Stomach (tissue), 19 donors: ENCODE measurements at places on chromosomes 7 and 10. TPM values are rescaled to one million over a fixed set of nuclear protein-coding genes. Genes with fewer than 3 reads are reported as not detected.

PIP gene
- not detected for total RNA-seq

AGK gene
- 13.9 TPM for total RNA-seq

NODAL gene
- not detected for total RNA-seq

EGFR gene
- total RNA-seq = 35.2 TPM

- H3K27ac ChIP-seq = peak overlapping the region; percentile 71
- no peaks in the 10 kb centered on the region for H3K36me3 ChIP-seq
- H3K4me3 ChIP-seq = no peak overlapping the region
- DNase-seq = peak; percentile 88
These were observed 53.9 kb downstream of the SYPL1 start for GRCh38 chr7:106057962-106058927.

DNA sequence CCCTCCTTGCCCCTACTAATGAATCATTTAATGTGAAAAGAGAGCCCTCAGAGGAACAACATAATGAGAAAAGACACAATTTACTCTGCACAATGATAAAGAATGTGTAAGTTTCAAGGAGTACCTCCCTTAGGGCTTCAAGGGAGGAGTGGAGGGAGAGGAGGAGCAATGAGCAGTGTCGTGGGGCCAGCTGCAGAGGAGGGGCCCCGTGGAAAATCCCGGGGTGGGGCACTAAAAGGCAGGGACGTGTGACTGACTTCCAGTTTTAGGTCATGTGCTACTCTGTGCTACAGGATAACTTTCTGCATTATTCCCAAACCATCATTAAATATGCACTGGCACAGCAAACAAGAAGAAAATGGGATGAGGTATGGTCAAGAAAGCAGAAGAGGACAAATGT is 108.1 kb downstream of the ANLN start:
- no peak overlapping the region for H3K27ac ChIP-seq
- DNase-seq = no peak

GRCh38 chr7:36736899-36737211 is 12.6 kb upstream of the AOAH start:
- no peak overlapping the region for H3K4me3 ChIP-seq
- H3K36me3 ChIP-seq = no peaks in the 10 kb centered on the region
- no peaks in the 10 kb centered on the region for H3K4me1 ChIP-seq

GIMAP6 gene
- total RNA-seq = 18.4 TPM

DNA sequence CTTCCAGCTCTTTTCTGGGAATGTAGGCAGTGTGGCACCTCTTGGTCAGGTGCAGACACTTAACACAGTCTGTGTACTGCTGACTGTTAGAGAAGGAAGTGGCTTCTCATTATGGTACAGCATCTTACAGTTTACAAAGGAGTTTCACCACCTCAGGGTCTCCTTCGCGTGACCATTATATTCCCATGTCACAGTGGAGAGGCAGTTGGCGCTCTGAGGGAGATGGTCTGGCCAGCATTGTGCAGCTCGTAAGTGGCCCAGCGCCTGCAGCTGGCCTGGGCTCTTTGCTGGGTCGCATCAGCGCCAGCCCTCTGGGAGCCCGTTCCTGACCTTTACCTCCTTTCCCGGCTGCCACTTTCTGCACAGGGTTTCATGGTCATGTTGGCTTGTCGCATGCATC is 15.4 kb downstream of the TSPAN15 start:
- no peaks in the 10 kb centered on the region for H3K27me3 ChIP-seq
- peak overlapping the region; percentile 78 for H3K27ac ChIP-seq
- DNase-seq = no peak

DNA sequence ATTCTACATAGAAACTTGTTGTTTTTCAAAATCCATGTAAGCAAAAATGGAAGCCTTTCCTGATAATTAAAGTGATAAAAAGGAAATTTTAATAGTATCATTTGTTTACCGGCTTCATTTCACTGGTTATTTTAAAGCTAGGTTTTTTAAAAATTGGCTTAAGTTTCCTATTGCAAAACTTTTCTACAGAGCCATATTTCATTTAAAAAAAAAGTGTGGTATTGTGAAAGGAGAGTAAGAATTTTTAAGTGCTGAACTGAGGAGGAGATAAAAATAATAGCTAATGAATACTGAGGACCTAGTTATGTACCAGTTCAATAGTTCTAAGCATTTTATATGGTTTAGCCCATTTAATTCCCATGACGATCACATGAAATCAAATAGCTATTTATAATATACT is 172.2 kb upstream of the COL1A2 start:
- no peaks in the 10 kb centered on the region for H3K4me1 ChIP-seq
- H3K4me3 ChIP-seq = no peak overlapping the region
- no peaks in the 10 kb centered on the region for H3K27me3 ChIP-seq
- DNase-seq = no peak
- no peaks in the 10 kb centered on the region for H3K36me3 ChIP-seq
- no peak overlapping the region for H3K27ac ChIP-seq

ACBD7 gene
- total RNA-seq = not detected

ARMC3 gene
- total RNA-seq = not detected

- no peak for DNase-seq
- H3K27me3 ChIP-seq = peaks cover under 1% of the 10 kb centered on the region
- H3K27ac ChIP-seq = peak overlapping the region; percentile 83
- no peak overlapping the region for H3K4me3 ChIP-seq
- H3K4me1 ChIP-seq = peaks cover 52% of the 10 kb centered on the region
- peaks cover 4% of the 10 kb centered on the region for H3K36me3 ChIP-seq
These were observed 2.6 kb upstream of the COX19 start for GRCh38 chr7:978049-978346.

GPAM gene
- 14.0 TPM for total RNA-seq

NUPR2 gene
- not detected for total RNA-seq
